ENCODE measurements at places on chromosomes 12 and 14.

- DNase-seq, result no peak
These were observed 7.6 kb upstream of the KERA start for GRCh38 chr12:91065396-91065795.

GRCh38 chr12:64720884-64721283 is 38.3 kb downstream of the GNS start:
- no peak for DNase-seq

DNA sequence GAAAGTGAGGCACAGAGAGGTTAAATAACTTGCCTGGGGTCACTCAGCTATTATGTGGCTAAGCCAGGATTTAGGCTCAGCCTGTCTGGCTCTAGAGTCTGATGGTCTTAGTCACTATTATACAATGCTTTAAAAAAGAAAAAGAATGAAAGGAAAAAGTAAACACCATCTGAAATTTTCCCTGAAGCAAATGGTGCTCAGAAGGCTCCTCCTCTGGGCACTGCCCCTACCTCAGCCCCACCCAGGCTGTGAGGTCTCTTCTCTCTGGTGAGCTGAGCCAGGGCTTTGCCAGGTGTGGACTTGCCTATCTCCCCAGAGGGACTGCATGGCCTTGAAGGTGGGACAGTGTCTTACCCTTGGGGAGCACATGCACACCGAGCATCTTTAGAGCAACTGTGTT is 117.5 kb upstream of the DYRK2 start:
- no peak for DNase-seq

DNA sequence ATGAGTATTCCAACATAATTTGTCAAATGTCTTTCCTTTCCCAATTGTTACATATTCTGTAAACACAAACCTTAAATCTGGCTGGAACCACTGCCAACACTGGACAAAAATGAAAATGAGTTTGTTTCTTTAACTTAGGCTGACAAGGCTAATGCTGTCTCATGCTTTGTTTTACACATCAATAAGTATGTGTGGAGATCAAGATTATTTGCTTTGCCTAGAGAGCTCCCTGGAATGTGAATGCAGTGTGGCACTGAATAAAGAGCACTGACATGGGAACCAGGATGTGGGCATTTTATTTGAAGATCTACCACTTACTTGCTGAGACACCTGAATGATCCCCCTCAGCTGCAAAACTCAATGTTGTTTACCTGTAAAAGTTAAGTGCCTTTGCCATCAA is 61.7 kb downstream of the RALGAPA1 start:
- DNase-seq, result no peak

- DNase-seq, result peak; percentile 66
These were observed 1.3 kb downstream of the CHST11 start for GRCh38 chr12:104457746-104458693.

GRCh38 chr14:23520899-23521533 is 30.5 kb downstream of the ZFHX2 start:
- no peak for DNase-seq

- DNase-seq, result no peak
These were observed 636.6 kb downstream of the FLRT2 start for GRCh38 chr14:86166541-86166940.

GRCh38 chr12:96210376-96211055 is 16.3 kb downstream of the ELK3 start:
- peak; percentile 66 for DNase-seq

DNA sequence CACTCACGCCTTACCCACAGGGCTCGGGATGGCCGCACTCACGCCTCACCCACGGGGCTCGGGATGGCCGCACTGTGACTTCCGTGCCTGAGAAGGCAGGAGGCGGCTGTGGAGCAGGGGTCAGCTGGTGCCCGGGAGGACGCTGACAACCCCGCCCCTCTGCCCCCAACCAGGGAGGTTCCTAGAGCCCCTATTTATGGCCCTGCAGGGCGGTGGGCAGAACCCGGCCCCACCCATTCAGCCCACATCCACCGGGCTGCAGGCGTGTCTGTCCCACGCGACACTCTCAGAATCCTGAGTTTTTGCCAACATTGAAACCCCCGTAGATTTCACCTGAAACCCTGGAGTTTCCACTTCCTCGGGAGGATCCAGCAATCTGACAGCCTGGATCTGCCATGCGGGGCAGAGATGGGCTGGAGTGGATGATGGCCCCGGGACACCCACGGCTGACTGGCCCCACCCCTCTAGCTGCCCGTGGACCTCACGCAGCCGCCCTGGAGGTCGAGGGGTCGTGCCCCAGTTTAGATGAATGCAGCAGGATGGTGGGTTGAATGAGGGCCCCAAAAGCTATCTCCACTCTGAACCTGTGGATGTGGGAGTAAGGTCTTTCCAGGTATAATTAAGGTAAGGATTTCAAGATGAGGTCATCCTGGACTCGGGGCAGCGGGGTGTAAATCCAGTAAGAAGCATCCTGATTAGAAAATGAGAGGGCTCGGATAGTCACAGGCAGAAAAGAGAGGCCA is 20.4 kb downstream of the GALNT9 start:
- DNase-seq, result no peak

All from stimulated activated CD8-positive, alpha-beta memory T cell treated with anti-CD3 and anti-CD28 coated beads, Interleukin-4, amount 100 ng/mL, for 48 hours (primary cell).